ENCODE measurements at places on chromosomes 2 and 18.

DNA sequence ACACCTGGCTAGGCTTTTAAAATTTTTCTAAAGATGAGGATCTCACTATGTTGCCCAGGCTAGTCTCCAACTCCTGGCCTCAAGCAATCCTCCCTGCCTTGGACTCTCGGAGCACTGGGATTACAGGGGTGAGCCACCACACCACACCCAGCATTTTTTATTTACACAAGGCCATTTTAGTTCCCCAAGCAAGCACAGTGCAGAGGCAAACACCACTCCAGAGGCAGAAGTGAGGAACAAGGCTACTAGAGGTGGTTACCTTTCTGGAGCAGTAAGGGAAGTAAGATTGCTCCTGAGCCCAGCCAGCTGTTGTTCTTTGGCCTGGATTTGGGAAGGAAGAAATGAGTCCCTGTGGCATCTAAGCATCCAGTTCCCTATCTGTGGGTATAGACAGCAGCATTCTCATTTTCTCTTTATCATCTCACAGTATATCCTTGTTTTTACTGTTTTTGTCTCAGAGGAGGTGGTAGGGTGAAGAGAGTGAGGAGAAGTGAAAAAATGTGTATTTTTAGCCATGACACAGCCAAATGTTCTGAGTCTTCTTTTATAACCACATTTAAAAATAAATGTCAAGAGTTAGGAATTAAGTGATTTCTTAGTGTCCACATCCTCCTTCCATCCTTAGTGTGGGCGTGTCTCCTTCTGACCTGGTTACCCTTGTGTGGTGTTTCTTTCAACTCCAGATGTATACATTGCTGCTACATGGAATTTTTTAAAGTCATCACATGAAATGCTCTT, 10.5 kb upstream of the TTC39C start:
- peak; percentile 16 for DNase-seq

DNA sequence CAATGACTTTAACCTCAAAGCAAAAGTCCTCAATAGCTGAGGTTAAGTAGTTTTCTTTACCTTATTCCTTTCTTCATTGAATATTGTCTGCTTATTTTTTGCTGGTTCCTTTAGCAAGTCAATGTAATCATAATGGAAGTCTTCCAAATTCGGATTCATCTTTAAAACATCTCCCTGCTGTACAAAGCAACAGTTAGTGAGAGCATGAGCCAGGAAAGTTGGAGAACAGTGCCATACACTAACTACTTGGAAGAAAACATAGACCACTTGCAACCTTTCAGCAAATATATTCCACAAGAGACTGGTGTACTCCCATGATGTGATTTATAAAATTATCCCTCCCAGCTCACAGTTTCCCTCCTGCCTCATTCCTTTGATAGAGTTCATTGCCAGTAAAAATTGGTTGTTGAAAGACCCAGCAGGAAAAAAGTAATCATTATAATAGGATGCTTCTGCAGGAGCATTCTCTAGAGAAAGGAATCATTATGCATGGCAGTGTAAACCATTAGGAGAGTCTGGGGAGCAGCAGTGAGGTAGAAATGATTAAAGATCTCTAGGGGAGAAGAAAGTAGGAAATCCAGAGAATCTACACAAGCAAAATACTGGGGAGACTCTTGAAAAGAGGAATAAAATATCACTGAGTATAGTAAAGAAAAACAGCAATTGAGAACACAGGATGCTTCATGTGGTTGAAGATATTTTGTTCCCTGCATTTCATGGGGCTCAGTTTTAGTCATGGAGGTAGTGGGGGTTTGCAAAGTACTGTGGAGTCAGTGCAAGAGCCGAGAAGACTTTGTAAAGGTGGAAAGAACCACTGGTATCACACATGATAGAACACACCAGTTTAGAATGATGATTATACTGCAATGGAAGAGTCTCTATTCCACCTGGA, 38.6 kb upstream of the TTN start:
- peak; percentile 4 for DNase-seq

DNA sequence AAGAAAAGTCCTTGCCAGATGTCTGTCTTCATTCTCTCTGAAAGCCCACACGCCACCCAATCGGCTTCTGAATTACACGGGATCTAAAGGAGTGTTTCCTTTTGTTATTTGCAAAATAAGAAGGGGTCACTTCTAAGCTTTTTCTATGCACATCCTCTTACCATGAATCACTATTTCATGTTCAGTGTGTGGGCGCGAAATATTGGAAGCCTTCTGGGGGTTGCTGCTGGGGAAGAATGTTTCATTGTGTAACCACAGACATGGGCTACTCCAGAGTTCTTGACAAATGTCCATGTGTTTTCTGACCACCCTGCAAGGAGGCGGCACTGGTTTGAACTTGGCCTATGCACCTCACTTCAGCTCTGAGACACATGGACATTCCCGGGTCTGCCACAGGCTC, 133.6 kb upstream of the APCDD1 start:
- DNase-seq = peak; percentile 80

DNA sequence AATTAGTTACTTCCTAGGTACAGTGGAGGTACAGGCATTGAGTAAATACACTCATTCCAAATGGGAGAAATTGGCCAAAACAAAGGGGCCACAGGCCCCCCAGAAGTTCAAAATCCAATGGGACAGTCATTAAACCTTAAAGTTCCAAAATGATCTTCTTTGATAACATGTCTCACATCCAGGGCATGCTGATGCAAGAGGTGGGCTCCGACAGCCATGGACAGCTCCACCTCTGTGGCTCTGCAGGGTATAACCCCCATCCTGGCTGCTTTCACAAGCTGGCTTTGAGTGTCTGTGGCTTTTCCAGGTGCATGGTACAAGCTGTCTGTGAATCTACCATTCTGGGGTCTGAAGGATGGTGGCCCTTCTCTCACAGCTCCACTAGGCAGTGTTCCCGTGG, 488.7 kb downstream of the DCDC2C start:
- no peak for DNase-seq

GRCh38 chr2:58865436-58865835, 624.3 kb upstream of the FANCL start:
- no peak for DNase-seq

- no peak for DNase-seq
Measured at GRCh38 chr2:238920601-238921001, 72.7 kb downstream of the TWIST2 start.

DNA sequence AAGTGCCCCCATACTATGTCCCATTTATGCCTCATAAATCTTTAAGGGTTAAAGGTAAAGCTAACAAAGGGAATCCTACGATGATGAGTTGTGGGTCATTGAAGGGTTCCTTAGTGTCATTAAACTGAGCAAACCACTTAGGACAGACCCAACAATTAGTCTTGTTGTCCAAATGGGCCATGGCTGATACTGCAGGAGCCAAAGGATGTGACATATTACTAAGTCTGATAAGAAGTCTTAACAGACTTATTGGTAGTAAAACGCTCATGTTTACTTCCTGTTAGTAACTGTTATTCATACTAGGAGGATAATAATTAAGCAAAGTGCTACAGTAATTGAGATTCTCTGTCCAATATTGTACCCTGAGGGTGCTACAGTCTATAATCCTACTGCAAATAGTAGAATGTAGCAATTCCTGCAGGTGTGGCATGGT, 96.8 kb downstream of the PTPN4 start:
- no peak for DNase-seq

DNA sequence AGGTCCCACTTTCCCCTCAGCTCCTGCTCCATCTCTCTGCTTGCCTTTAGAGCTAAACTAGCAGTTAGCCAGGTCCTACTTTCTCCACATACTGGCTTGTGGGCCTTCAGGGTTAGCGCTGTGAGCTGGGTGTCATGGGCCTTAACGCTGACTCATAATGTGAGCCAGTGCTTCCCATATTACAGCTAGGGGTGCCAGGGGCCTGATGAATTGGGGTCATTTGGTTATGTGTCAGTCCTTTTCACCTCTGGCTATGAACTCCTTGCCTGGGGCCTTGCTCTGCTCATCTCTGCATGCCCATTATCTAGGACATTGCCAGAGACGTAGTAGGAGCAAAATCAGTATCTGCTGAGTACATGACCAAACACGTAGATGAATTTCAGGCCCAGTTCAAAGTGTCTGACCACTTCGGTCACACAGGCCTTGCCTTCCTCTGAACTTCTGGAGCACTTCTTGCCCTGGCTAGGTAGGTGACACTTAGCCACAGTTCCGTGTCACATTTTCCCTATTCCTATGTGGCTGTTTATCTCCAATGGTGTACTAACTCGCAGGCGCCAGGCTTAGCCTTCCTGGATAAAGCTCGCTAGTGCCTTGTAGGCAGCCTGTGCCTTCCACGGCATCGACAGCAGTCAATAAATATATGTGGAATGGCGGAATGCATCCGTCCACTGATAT, 103.2 kb upstream of the SIX3 start:
- no peak for DNase-seq

GRCh38 chr2:31204783-31205182, 12.5 kb downstream of the CAPN14 start:
- DNase-seq = no peak

- peak; percentile 80 for DNase-seq
Measured at GRCh38 chr18:59623456-59624368, 73.5 kb downstream of the CCBE1 start.

DNA sequence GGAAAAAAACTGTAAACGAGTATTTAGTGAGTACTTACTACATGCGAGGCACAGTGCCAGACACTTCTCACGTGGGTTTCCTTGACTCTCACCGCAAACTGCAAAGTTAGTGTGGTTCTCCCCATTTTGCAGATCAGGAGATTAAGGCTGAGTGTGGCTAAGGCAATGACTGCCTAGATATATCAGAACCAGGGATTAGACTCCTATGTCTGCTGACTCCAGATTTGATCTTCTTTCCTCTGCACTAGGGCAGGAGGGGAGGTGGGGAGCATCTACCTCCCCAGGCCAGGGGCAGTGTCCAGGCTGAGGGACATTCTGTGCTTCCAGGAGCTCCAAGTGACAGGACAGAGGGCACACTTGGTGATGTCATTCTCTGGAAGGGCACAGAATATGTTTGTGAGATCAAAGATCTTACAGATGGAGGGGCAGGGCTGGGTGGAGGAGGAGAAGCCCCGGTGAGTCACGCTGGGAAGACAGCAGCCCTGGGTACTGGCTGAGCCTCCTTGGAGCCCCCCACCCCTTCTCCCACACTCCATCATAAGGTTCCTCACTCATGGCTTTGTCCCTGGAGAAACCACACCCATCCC, 92.4 kb downstream of the RHOB start:
- peak; percentile 31 for DNase-seq

DNA sequence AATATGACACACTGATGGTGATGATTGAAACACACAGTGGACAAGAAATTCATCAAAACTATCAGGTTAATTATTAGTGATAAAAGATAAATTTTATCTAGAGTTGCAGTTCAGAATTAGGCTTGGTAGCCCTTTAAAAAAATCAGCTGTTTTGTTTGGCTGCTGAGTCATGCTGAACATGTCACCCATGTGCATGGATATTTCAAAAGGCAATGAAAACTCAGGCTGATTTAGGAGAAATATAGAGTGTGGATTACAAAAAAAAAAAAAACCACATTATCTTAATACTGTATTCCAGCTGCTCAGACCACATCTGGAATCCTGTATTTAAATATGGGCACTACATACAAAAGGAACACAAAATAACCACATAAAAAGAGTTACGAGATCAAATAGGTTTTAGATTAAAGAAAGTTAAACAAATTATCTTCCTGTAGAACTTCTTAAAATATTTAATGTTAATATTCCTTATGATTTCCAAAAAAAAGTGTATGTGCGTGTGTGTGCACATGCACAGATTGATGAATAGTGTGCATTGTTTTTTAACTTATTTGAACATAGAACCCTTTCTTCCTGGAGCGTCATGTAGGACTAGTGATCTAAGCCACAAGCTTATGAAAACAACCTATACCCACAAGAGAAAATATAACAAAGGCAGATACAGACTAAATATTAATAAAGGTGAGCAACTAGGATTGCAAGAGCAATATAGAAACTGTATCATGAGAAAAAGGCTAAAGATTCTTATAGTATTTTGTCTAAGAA, 186.2 kb downstream of the STK39 start:
- DNase-seq = peak; percentile 48

DNA sequence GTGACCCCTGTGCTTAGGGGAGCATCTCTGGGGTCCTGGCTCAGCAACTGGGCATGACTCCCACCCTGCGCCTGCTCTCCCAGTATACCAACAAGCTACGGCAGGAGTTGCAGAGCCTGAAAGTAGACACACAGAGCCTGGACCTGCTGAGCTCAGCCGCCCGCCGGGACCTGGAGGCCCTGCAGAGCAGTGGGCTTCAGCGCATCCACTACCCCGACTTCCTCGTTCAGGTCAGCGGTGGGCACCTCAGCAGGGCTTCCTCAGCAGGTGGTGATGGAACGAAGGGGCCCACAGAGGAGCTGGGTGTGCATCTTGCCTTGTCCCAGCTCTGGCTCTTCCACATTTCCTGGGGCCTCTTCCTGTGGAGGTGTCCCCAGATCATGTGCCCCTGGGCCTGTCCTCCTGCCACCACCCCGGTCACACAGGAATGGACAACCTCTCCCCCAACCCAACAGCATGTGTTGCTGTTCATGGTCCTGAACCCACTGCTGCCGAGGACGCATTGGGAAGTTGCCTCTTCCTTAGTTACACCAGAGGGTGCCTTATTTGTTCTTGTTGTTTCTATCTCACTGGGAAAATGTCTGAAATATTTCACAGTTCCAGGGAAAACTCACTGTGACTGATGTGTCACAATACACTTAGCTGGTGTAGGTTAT, 10.8 kb downstream of the PROM2 start:
- DNase-seq = no peak

DNA sequence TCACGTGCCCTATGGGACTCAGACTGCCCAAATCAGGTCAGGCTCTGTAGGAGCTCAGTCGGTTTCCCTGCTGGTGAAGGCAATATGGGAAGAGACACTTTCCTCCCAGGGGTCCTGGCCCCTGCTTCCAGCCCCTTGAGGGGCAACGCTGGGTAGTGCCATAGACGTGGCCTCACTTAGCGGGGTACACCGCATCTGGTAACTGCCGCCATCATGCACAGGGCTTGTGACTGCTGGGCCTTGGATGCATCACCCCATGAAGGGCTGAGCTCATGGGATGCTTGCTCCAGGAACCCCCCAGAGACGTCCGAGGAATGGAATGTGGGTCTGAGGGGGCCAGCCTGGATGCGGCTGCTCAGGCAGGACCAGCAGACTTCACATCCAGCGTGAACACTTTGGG, 127.3 kb upstream of the HDAC4 start:
- no peak for DNase-seq

DNA sequence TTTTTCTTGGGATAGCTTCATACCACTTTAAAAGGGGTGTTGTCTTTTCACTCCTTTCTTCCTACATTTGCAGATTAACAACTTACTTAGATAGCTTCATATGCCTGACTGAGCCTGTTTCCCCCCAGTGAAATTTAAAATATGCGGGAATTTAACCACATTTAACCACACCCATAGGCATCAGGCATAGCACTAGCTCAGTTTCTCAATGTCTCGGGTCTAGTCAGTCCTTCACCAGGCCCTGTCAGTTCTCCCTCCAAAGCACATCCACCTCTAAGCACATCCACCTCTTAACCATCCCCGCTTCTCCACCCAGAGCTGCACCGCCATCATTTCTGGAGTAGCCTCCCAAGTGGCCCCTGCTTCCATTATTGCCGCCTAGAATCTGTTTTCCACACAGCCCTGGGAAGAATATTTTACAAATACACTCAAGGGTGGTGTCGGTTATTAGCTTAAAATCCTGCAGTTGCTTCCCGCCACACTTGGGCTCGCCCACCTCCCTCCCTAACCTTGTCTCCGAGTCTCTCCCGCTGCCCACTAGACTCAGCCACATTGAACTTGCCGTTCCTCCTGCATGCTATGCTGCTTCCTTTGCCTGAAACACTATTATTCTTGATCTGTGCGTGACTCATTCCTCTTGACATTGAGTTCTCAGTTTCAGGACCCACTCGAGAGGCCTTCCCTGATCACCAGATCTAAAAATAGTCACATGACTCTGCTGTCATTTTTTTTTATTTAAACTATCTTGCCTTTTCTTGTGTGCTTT, 68.3 kb downstream of the SPTBN1 start:
- peak; percentile 90 for DNase-seq

Measured in fibroblast of skin of scalp (primary cell).